CD4-positive, alpha-beta T cell (primary cell): ENCODE measurements at places on chromosomes 2 and 18.

- no peak for DNase-seq
These were observed 58.9 kb downstream of the CIB4 start for GRCh38 chr2:26581991-26582842.

DNA sequence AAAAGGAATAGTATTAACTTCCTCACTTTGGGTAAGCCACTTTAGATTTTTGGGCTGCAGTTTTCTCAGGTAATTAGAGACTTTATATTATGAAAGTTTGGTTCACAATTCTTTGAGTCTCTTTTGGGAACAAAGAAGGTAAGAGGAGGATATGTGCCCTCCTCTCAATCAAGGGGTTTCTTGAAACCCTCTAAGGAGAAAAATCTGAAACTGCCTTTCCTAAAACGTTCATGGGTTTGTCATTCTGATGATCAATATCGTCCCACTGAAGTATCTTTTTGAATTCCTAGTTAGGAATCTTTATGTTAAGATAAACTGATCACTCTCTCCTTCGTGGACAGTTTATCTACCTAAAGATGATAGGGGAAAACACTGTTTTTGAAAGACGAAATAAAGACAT lies 42.4 kb upstream of the AKAIN1 start:
- DNase-seq, result no peak

- no peak for DNase-seq
These were observed 802 bp upstream of the SAP130 start for GRCh38 chr2:128028668-128029054.

DNA sequence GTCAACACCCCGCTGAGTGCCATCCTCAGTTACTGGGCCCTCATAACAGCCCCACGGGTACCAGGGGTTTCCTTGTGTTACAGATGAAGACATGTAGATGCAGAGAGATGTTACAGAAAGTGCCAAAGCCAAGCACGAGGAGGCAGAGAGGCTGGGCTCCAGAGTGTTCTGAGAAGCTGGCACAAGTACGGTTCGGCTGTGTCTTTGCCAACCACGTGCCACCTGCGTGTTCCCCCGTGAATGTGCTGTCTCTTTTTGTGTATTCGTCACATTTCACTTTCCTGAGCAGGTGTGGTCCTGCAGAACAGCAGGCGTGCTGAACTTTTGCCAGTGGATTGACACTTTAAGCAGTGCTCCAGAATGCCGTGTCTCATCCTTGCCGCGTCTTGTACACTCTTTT lies 124.6 kb downstream of the NCK2 start:
- no peak for DNase-seq

DNA sequence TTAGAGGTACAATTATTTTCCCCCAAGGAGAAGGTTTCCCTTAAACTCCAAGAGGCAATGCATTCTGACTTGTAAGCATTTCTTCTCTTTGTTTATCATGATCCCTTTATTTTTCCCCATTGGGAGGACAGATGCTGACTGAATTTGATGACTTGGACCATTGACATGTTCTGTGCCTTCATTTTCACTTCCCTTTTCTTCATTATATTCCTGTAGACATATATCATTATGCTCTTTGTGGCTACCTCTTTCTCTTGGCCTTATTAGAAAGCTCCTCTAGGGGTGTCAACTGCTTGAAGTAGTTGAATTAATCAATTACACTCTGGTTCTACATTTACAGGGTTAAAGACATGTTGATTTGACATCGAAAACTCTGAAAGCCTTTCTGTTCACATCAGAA lies 330.0 kb upstream of the DCC start:
- no peak for DNase-seq

GRCh38 chr2:223642506-223642905 lies 40.3 kb upstream of the SCG2 start:
- no peak for DNase-seq

GRCh38 chr2:128473175-128474035 lies 154.7 kb upstream of the HS6ST1 start:
- DNase-seq, result peak; percentile 10
